ENCODE measurements at places on chromosomes 4 and X.

DNA sequence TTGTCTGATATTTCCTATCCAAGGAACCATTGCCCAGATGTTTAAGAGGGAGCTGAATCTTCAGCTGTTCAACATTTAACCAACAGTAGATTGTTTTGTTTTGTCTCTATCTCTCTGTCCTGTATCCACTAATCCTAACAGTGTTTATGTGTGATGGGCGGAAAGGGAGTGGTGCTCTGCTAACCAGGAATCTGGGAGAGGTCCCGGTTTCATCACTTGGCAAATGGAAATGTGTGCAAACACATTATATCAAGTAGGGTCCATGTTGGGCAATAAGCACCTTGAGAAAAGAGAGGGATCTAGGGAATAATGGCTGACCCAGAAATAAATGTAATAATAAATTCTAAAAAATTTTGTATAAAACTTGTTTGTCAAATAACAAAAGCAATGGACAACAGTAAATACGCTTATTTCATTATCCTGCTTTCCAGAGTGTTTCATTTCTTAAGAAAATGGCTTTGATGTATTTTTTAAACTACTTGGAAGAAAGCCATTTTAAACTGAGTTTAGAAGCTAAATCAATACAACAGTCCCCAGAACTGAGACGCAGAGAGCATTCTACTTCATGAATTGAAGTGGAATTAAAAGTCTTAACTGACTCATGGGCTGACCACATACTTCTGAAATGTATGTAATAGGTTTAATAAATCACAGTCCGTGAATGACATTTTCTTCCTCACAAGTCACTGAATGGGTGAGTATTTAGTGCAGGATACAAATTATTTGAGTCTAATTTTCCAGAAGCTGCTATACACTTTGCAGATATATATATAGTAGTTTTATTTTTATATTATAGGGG, 55.8 kb downstream of the EMCN start:
- DNase-seq, result no peak

GRCh38 chr4:164700471-164700870, 53.5 kb upstream of the SMIM31 start:
- DNase-seq, result no peak

- DNase-seq, result no peak
Observed at GRCh38 chrX:23331701-23332100, 2.9 kb upstream of the PTCHD1 start.

- no peak for DNase-seq
Observed at GRCh38 chr4:153096344-153096743, 107.9 kb upstream of the TRIM2 start.

- DNase-seq, result no peak
Observed at GRCh38 chr4:72953571-72953970, 115.9 kb downstream of the COX18 start.
